ENCODE measurements at places on chromosomes 16 and 17. TPM values are rescaled to one million over a fixed set of nuclear protein-coding genes. Genes with fewer than 3 reads are reported as not detected.

DNA sequence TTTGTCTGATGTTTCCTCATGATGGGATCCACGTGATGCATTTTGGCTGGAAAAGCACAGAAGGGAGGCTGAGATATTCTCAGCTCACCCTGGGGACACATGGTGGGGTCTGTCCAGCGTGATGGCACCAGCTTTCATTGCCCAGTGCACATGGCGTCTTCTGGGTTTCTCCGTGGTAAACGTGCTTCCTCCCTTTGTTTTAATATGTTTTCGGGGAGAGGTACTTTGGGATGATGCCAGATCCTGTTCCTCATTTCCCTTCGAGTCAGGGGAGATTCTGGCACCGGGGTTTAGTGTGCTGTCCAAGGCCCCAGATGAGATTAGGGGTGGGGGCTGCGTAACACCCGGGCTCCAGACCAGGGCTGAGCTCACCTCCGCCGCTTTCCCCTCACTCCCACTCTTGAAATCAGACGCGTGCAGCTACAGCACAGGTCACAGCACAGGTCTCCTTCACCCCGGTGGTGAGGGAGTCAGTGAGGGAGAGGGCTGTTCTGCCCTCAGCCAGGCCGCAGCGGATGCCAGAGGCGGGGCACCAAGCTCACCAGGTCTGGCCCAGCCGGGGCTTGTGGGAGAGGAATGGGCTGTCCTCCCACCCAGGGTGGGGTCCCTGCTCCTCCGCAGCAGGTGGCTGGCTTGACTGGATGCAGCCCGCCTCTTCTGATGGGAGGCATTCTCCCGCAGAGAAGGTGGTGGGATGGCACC, 33.9 kb downstream of the COX4I1 start:
- peak overlapping the region; percentile 14 for H3K27ac ChIP-seq
- no peak overlapping the region for H3K4me3 ChIP-seq
- H3K36me3 ChIP-seq: no peaks in the 10 kb centered on the region
- H3K4me1 ChIP-seq: no peaks in the 10 kb centered on the region

ARMC5 gene
- 11.8 TPM for total RNA-seq

DNA sequence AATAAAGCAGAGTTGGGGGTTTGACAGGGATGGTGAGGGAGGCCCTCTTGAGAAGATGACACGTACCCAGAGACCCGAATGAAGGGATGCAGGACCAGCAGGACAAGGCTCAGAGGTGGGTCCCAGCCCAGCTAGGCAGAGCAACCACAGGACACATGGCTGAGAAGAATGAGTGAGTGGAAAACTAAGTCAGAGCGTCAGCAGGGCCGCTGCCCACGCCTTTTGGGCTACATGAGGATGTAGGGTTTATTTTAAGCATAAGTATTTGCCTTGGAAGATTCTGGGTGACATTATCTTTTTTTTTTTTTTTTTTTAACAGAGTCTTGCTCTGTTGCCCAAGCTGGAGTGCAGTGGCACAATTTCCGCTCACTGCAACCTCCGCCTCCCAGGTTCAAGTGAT, 176.0 kb downstream of the TMEM132E start:
- H3K36me3 ChIP-seq: no peaks in the 10 kb centered on the region
- H3K4me1 ChIP-seq: peaks cover 3% of the 10 kb centered on the region
- H3K27ac ChIP-seq: no peak overlapping the region
- DNase-seq: no peak

DNA sequence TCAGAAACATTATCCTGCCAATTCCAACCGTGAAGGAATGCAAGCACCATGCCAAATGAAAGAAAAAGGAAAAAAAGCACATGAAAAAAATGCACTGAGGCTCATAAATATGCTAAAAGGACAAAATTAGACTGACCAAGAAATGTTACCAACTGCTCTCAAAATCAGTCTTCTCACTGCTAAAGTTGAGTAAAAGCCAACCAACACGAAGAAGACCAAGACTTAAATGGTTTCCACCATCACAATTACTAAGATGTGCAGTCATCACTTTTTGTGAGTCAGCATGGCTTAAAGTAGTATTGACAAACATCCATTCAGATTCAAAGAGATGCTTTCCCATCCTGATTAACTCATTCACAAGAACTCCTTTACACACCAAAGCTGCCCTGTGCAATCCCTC, 16.4 kb downstream of the CDYL2 start:
- H3K36me3 ChIP-seq: no peaks in the 10 kb centered on the region
- no peaks in the 10 kb centered on the region for H3K27me3 ChIP-seq
- no peak overlapping the region for H3K27ac ChIP-seq
- no peaks in the 10 kb centered on the region for H3K4me1 ChIP-seq

KLHL10 gene
- not detected for total RNA-seq

DNA sequence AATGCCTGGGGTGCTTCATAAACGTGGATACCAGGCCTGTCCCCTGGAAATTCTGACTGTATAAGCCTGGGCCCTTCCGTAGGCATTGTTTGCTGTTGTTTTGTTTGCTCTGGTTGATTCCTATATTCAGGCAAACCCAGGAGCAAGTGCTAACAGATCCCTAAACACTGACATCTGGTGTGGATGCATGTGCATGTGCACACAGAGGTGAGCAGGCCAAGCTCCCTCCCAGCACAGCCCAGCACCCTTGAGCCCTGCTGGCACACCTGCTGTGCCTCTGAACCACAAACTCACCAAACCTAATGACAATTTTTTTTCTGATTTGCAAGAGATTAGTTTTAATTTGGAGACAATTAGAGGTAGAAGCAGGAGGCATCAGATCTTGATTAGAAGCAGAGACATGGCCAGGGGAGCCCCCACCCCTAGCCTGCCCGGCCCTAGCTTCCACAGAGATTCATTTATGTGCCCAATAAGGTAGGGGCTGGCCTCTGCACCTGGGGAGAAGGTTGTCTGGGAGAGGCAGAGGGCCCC, 40.4 kb downstream of the TMEM132E start:
- DNase-seq: no peak
- no peaks in the 10 kb centered on the region for H3K27me3 ChIP-seq
- no peak overlapping the region for H3K27ac ChIP-seq
- peaks cover 4% of the 10 kb centered on the region for H3K4me1 ChIP-seq
- no peak overlapping the region for H3K4me3 ChIP-seq

- no peaks in the 10 kb centered on the region for H3K4me1 ChIP-seq
- no peak overlapping the region for H3K27ac ChIP-seq
- no peaks in the 10 kb centered on the region for H3K27me3 ChIP-seq
- H3K36me3 ChIP-seq: no peaks in the 10 kb centered on the region
- DNase-seq: no peak
- H3K4me3 ChIP-seq: no peak overlapping the region
Observed at GRCh38 chr16:49148410-49148809, 133.2 kb downstream of the CBLN1 start.

GRCh38 chr16:2404099-2404498, 25.1 kb upstream of the CCNF start:
- H3K36me3 ChIP-seq: no peaks in the 10 kb centered on the region
- no peak overlapping the region for H3K4me3 ChIP-seq
- no peaks in the 10 kb centered on the region for H3K27me3 ChIP-seq
- no peak overlapping the region for H3K27ac ChIP-seq
- H3K4me1 ChIP-seq: no peaks in the 10 kb centered on the region
- no peak for DNase-seq

NOD2 gene
- 5.4 TPM for total RNA-seq

GRCh38 chr17:42133461-42134041, 10.9 kb downstream of the HSPB9 start:
- H3K4me1 ChIP-seq: no peaks in the 10 kb centered on the region
- peaks cover 22% of the 10 kb centered on the region for H3K36me3 ChIP-seq
- no peak overlapping the region for H3K27ac ChIP-seq

- no peaks in the 10 kb centered on the region for H3K36me3 ChIP-seq
- peak; percentile 41 for DNase-seq
- H3K27me3 ChIP-seq: 0 out of 2 replicates have a peak, but pooled peaks cover 4% of the 10 kb centered on the region
- no peak overlapping the region for H3K27ac ChIP-seq
- H3K4me1 ChIP-seq: no peaks in the 10 kb centered on the region
Observed at GRCh38 chr16:54242199-54242598, 44.4 kb downstream of the IRX3 start.

DNA sequence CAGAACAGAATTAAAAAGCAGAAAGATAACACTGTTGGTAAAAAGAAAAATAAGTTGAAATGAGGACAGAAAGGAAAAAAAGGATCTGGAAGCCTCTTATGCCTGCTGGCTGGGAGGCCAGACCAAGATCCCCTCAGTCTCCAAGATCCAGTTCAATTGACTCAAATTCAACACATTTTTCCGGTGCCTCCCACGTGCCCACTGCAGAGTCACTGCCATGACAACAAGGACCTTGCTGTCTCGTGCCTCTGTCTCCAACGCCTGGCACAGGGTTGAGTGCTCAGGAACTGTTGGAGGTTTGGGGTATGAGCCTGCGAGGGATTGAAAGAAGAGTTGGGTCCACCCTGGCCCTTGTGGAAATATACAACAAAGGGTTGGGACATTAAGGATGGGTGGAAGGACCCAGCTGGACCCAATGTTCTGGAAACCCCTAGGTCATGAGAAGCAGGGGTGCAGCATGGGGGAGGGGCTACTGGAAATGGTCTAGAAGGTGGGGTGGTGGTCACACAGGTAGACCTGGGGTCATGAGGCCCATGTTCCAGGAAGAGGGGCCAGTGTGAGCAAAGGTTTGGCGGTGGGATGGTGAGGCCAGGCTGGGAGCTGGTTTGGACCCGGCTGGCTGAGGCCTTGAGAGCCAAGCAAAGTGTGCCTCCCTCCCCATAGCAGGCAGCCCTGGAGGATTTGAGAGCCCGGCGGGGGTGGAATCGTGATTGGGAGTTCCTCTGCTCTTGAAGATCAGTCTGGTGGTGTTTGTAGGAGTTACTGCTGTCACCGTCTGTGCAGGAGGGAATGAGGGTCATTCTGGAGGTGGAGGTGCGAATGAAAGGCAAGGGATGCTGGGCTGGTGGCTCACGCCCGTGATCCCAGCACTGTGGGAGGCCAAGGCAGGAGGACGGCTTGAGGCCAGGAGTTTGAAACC, 1.3 kb downstream of the IL34 start:
- H3K4me1 ChIP-seq: no peaks in the 10 kb centered on the region
- H3K27me3 ChIP-seq: no peaks in the 10 kb centered on the region
- no peak overlapping the region for H3K4me3 ChIP-seq
- no peak for DNase-seq

DNA sequence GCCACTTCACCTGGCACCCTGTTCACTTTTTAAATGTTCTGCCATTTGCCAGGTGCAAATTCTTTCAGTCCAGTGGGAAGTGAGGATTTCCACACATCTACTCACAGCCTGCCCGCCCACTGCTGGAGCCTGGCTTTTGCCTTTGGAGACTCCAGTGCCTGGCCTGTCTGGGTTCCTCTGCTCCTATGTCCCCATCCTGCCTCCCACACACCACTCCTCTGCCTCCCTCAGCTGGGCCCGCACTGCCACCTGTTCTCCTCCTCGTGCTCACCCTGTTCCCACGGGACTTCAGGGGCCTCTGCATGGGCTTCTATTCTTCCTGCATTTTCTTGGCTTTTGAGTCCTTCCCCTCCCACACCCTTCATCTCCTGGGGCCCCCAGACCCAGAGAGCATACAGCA, 7.9 kb upstream of the NDRG4 start:
- no peaks in the 10 kb centered on the region for H3K36me3 ChIP-seq
- no peaks in the 10 kb centered on the region for H3K27me3 ChIP-seq
- H3K4me3 ChIP-seq: no peak overlapping the region
- no peak overlapping the region for H3K27ac ChIP-seq
- peaks cover 20% of the 10 kb centered on the region for H3K4me1 ChIP-seq
- DNase-seq: no peak

NGFR gene
- total RNA-seq: 6.1 TPM

DNA sequence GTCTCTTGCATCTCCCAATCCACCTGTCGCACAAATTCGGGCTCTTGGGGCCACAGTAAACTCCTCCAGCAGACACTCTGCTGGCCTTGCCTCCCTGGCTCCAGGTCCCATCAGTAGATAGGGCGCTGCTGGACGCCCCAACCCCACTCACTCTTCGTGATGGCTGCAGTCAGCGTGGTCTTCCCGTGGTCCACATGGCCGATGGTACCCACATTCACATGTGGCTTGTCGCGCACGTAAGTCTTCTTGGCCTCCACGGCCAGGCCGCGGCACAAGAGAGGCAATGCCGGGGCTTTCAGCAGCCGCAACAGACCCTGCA, 428 bp downstream of the TUFM start:
- H3K4me3 ChIP-seq: peak overlapping the region; percentile 97
- H3K27ac ChIP-seq: peak overlapping the region; percentile 77
- no peak for DNase-seq
- no peaks in the 10 kb centered on the region for H3K27me3 ChIP-seq

- DNase-seq: no peak
- peaks cover 30% of the 10 kb centered on the region for H3K4me1 ChIP-seq
- H3K27me3 ChIP-seq: no peaks in the 10 kb centered on the region
- no peak overlapping the region for H3K27ac ChIP-seq
Observed at GRCh38 chr17:81242421-81243332, 3.6 kb downstream of the NDUFAF8 start.

SLC5A2 gene
- 0.10 TPM for total RNA-seq

DNA sequence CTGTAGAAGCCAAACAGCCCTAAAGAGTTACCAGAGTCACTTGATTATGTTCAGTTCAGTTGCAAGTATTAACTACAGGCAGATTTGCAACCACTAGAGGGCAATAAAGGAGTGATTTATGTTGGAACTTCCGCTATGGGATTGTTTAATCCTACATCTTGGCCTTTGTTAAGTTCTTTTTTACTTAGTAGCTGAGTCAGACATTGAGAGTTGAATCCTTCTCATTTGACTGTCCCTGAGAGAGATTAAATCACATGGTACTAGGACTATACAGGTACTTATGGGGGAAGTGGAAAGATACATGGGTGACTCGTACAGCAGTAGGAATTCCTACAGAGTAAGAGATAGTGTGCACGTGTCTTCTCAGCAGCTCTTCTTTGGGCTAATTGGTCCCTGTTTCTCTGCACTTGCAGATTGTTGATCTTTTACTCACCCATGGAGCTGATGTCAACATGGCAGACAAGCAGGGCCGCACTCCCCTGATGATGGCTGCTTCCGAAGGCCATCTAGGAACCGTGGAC, 40.3 kb downstream of the CYB561 start:
- H3K4me3 ChIP-seq: no peak overlapping the region
- no peaks in the 10 kb centered on the region for H3K27me3 ChIP-seq
- peak; percentile 62 for DNase-seq
- H3K36me3 ChIP-seq: no peaks in the 10 kb centered on the region
- H3K27ac ChIP-seq: no peak overlapping the region

- H3K36me3 ChIP-seq: peaks cover 52% of the 10 kb centered on the region
- no peak for DNase-seq
- H3K27me3 ChIP-seq: no peaks in the 10 kb centered on the region
- H3K4me1 ChIP-seq: peaks cover 24% of the 10 kb centered on the region
Observed at GRCh38 chr16:69382421-69382820, 3.4 kb downstream of the TERF2 start.

GRCh38 chr17:78589031-78589675, 12.0 kb upstream of the DNAH17 start:
- no peak overlapping the region for H3K4me3 ChIP-seq
- no peak overlapping the region for H3K27ac ChIP-seq
- no peaks in the 10 kb centered on the region for H3K36me3 ChIP-seq
- 0 out of 2 replicates have a peak, but pooled peaks cover 6% of the 10 kb centered on the region for H3K27me3 ChIP-seq
- DNase-seq: no peak
